Omental fat pad (tissue), 4 donors: ENCODE measurements at places on chromosomes 3 and 15.

DNA sequence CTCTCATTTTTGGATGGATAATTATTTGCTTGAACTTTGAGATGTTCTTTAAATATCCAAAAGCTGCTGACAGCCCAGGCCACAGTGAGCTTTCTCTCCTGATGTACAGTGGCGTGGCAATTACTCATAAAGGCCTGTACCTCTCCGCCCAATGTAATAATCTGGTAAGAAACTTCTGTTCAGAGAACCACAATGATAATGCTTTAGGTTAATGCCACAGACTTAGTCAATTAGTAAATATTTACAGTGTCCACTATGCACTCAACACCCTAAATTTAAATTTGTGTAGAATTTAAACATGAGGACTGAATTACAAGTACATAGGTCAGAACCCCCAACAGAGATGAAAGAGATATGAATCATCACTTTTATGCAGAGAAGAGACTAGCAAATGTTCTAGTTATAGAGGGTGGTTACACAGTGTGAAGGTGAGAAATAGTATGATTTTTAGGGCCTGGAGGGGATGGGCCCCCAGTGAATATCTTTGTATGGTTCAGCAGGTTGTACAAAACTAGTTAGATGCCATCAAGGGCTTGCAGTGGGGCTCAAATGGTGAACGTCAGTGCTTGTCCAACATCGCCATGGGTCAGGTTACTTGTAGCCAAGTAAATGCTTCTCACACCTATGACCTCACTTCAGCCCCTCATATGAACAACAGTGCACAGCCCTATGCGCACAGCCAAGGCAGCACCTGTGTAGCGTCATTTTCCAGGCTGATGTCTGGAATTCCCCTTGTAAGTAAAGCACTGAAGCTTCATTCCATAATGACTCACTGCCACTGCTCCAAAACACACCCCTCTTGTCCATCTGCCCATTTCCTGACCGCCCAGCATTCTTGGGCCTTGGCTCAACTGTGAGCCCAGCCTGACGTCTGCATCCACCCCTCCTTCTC is 13.3 kb downstream of the ABHD2 start:
- DNase-seq: no peak

- DNase-seq: no peak
These were observed 4.0 kb upstream of the LMLN start for GRCh38 chr3:197955892-197956477.

DNA sequence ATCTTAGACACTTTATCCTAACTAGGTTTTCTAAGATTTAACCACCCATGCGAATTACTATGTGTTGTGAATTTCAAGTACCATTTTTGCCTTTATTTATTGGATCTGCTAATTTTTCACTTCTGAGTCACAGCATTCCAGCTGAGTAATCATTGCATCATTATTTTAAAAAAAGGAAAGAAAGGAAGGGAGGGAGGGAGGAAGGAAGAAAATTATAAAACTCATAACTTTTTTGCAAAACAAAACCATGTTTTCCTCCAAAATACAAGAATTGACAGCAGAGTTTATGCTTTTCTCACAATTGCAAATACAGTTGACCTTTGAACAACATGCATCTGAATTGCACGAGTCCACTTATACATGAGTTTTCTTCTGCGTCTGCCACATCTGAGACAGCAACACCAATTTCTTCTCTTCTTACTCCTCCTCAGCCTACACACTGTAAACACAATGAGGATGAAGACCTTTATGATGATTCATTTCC is 651.4 kb upstream of the NECTIN3 start:
- DNase-seq: no peak

GRCh38 chr3:143118630-143119008 is 952 bp upstream of the CHST2 start:
- DNase-seq: no peak

- no peak for DNase-seq
These were observed 460.2 kb downstream of the OCA2 start for GRCh38 chr15:27638958-27639357.

DNA sequence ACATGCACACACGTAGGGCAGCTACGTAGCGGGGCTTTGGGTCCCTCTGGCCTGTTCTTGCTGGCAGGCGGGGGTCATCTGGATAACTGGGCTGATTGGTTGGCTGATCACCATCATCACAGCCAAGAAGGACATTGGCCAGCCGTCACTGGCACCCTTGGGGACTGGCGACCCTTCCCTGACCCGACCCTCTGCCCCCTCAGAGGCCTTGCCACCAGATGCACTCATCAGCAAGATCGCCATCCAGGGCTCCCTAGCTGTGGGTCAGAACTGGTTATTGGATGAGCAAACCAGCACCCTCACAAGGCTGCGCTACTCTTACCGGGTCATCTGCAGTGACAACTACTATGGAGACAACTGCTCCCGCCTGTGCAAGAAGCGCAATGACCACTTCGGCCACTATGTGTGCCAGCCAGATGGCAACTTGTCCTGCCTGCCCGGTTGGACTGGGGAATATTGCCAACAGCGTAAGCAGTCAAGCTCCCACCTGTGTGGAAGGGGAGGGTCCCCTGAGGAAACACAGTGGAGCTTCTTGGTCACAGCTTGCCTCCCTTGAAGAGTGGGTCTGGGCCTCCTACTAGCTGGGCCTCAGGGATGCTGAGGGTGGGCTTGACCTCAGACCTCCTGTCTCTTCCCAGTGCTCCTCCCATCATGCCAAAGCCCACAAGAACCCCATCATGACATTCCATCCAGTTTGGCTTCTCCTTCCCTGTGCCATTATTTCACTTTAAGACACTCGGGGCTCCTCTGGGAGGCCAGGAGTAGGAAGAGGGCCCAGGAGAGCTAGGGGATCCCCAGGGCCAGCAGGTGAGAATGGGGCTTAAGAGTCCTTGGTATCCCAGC is 2.4 kb downstream of the DLL4 start:
- DNase-seq: no peak

DNA sequence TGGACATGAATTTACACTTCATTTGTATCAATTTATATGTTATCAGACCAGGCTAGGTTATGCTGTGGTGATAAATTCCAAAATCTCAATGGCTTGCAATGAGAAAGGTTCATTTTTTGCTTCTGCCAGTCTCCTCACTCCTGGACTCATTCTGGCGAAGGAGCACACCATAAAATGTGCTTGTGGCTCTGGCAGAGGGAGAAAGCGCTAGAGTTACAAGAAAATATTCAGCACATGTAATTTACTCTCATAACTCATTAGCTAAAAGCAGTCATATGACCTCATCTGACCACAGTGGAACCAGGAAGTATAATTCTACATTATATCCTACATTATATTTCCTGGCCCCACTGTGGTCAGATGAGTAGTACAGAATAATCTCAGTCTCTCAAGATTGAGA is 193.8 kb downstream of the BCHE start:
- DNase-seq: no peak

DNA sequence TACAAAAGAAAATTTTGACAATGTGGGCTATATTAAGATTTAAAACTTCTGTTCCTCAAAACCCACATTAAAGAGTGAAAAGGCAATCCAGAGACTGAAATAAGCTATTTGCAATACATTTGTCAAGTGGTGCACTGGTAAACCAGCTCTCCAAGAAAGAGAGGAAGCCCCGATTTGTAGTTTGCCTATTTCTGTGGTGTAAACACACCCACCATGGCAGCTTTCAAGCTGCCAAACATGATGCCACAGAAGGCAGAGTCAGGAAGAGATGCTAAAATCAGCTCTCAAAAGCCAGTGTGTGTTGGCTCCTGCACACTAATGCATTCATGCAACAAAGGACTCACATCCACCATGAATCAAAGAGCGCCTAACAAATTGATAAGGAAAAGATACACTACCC is 17.5 kb downstream of the RFTN1 start:
- DNase-seq: no peak

GRCh38 chr3:70137366-70137765 is 137.8 kb downstream of the SAMMSON start:
- no peak for DNase-seq

DNA sequence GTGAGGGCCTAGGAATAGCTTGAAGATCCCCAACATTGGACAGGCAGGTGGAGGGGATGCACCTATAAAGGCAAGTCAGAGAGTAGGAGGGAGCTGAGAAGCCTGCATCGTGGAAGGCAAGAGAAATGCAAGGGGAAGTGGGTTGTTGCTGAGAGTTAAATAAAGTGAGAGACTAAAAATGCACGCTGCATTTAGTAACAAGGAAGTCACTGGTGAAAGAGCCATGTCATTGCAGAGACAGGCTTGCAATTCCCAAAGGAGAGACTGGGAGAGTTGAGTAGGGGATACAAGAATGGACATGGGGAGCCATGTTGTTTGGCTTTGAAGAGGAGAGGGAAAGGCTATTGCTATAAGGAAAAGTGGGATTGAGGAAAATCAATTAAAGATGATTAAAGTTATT is 77.0 kb upstream of the HEG1 start:
- DNase-seq: no peak

- DNase-seq: no peak
These were observed 31.5 kb upstream of the ADCY5 start for GRCh38 chr3:123480428-123480827.

DNA sequence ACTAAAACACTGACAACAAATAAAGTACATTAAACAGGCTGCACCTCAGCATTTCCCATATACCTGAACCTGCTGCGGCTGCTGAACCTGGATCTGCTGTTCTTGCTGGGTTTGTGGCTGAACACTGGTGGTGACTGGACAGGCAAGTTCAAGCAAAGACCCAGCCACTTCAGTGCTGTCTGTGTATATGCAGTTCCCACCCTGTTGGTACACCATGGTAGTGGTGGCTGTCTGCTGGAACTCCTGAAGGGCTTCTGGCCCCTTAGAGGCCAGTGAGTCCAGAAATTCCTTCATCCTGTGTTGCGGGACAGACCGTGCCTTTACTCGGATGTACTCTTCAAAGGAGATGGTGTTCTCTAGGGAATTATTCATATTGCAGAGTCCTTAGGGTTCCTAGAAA is 17.2 kb downstream of the QRICH1 start:
- no peak for DNase-seq

- no peak for DNase-seq
These were observed 250.7 kb upstream of the ROBO2 start for GRCh38 chr3:76789237-76789636.
